ENCODE measurements at places on chromosomes 11 and 22.

GRCh38 chr11:2684581-2684980 lies 15.2 kb downstream of the KCNQ1OT1 start:
- DNase-seq, result no peak

DNA sequence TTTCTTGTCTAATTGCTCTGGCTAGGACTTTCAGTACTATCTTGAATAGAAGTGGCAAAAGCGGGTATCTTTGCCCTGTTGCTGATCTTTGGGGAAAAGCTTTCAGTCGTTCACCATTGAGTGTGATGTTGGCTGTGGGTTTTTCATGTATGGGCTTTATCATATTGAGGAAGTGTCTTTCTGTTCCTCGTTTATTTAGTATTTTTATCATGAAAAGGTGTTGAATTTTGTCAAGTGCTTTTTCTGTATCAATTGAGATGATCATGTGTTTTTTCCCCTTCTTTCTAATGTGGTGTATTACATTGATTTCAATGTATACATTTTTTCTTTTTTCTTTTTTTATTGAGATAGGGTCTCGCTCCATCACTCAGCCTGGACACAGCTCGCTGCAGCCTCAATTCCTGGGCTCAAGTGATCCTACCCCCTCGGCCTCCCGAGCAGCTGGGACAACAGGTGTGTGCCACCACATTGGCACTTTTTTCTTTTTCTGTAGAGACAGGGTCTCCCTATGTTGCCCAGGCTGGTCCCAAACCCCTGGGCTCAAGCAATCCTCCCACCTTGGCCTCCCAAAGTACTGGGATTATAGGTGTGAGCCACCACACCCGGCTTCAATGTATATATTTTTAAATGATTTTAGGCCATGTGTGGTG lies 5.3 kb upstream of the GNB1L start:
- DNase-seq, result no peak

DNA sequence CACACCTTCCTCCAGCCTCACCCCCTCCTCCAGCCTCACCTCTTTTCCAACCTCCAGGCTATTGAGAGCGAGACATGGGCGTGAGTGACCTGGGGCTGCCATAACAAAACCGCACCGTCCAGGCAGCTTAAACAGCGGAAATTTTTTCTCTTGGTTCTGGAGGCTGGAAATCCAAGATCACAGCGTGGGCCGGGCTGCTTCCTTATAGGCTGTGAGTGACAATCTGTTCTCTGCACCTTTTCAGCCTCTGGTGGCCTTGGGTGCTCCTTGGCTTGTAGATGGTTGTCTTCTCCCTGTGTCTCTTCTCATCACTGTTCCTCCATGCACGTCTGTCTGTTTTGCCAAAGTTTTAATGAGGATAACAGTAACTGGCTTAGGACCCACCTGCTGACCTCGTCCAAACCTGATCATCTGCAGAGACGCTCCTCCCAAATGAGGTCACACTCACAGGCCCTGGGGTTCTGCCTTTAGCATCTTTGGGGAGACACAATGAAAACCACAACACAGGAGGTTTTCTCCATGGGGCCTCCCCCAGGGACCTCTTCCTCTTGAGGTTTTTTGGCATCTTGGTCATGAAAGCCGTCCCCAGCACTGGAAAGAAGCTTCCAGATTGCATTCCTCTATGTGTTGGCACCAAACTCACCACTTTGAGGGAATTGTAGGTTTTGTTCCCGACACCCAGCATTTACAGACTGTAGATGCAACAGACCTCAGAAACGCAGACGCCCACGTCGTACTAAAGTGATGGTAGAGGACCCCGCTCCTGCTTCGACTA lies 878.1 kb downstream of the BRD1 start:
- no peak for DNase-seq

DNA sequence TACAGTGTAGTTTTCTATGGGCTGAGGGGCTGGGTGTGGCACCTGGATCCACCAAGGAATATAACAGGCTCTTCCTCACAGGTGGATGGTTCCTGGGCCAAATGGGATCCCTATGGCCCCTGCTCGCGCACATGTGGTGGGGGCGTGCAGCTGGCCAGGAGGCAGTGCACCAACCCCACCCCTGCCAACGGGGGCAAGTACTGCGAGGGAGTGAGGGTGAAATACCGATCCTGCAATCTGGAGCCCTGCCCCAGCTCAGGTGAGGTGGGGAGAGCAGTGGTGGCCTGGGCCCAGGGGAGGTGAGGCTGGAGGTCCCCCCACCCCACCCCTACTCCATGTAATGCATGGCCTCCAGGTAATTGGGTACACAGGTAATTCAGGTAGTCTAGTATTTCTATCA lies 20.7 kb downstream of the ADAMTS15 start:
- no peak for DNase-seq

GRCh38 chr11:68840661-68841653 lies 759 bp downstream of the CPT1A start:
- no peak for DNase-seq

GRCh38 chr11:109845437-109845836 lies 247.8 kb upstream of the ZC3H12C start:
- DNase-seq, result no peak

DNA sequence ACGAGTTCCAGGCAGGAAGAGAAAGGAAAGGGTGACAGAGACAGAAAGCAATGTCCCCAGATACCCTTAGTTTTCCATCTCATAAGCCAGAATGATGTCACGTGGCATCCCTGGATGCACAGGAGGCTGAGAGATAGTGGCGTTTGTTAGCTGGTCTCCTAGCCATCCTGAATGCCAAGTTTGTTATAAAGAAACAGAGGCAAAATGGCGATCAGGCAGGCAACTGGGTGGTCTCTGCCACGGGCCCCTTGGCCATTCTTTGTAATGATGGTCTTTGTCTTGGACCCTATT lies 5.3 kb downstream of the SMIM38 start:
- no peak for DNase-seq

GRCh38 chr11:67056267-67057204 lies at the start of gene RHOD:
Gene RHOD, plus strand, starts transcription at chr11:67056847. Its CDS starts 56 bp downstream, at chr11:67056903.
- DNase-seq, result no peak
